ENCODE measurements at places on chromosomes 3 and 15.
A peak's percentile ranks its signal among the peaks of the same experiment; 100 is the strongest.

GRCh38 chr15:58559904-58560588, 128.3 kb downstream of the LIPC start:
- no peak for DNase-seq

DNA sequence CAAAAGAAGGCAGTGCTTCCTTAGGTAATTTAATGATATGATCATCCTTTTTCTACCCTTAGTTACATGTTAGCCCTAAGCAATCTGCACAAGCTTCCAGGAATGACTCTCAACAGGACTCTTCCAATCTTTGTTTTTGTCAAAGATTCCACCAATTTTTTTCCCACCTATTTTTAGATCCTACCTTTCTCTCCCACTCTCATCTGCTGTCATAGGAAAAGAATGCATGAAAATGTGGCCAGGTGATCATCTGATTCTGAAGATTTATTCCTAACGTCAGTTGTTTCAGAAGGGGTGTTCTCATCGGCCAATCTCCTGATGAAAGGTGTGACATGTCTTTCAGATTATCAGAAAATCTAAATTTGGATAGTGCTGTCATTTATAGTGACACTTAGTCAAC, 7.2 kb downstream of the CCDC54 start:
- DNase-seq, result no peak

DNA sequence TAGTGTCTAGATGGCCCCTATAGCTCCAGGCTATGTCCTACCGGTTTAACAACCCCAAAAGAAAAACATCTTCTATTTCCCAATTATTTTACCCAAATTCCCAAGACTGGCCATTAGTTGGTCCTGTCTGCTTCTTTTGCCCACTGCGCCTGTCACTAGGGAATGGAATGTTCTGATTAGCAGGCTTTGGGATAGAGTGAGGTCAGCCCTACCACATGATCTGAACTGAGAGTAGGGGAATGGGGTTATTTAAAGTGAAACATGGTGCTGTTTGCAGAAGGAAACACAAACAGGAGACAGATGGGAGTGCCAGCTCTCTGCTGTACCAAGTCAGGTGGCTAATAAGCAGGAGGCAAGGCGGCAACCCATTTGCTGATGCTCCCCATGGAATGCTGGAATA, 635.6 kb upstream of the CFAP20DC start:
- DNase-seq, result no peak

- DNase-seq, result no peak
Measured at GRCh38 chr15:31266712-31267111, 59.9 kb upstream of the KLF13 start.

GRCh38 chr3:65181391-65181871, 493.6 kb upstream of the ADAMTS9 start:
- no peak for DNase-seq

- peak; percentile 52 for DNase-seq
Measured at GRCh38 chr3:143119974-143120715, 574 bp downstream of the CHST2 start.

GRCh38 chr3:64891021-64891420, 203.2 kb upstream of the ADAMTS9 start:
- DNase-seq, result no peak

DNA sequence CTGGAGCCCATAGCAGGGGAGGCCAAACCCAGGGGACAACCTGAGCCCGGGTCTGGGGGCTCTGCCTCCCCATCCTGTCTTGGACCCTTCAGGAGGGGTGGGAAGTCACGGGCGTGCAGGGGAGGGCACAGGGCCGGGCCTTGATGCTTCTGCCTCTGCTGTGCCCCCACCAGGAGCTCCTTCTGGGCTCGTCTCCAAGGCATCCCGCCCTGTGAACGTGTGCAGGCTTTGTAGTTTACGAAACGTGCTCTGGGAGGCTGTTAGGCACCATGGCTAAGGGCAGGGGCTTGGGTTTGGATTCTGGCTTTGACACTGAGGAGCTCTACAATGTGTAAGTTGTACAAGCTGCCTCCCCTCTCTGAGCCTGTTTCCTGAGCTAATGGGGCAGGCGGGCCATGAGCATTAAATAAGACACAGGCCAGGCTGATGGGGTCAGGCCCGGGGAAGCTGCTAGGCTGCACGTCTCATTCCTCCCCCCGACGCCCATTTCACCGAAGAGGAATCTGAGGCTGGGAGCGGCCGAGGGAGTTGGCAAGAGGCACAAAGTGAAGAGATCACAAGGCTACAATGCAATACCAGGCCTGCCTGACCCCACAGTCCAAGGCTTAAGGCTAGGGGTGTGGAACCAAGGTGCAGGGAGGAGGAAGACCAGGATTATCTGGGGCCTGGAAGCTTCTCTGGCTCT, 19.6 kb downstream of the PLXND1 start:
- DNase-seq, result no peak

DNA sequence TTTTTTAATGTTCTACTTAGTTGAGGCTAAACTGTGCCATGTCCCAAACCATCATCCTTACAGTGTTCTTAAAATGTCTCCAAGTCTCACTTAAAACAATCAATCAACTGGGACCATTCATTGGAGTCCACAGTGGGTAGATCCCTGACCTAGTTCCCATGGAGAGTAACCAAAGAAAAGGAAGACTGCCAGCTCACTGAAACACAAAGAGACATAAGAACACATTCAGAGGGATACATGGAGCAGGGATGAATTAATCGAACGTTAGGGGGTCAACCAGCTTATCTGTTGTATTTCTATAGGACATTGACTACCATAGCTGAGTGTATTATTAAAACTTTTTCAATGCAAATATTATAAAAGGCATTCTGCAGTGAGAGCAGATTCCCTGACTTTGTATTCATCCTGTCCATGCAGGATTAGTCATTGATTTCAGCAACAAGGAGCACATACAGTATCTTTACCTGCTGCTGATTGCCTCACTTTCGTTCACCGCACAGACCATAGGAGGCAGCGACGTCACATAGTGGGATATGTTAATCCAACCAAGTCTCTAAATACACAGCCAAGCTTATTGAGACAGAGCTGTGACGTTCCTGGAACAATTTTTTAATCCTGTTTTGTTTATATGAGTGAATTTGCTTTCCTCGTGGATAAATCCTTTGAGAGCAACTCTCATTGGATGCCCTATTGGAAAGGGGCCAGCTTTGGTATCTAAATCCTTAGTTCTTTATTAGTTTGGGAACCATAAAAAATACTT, 364.9 kb upstream of the RBMS3 start:
- DNase-seq, result peak; percentile 55

DNA sequence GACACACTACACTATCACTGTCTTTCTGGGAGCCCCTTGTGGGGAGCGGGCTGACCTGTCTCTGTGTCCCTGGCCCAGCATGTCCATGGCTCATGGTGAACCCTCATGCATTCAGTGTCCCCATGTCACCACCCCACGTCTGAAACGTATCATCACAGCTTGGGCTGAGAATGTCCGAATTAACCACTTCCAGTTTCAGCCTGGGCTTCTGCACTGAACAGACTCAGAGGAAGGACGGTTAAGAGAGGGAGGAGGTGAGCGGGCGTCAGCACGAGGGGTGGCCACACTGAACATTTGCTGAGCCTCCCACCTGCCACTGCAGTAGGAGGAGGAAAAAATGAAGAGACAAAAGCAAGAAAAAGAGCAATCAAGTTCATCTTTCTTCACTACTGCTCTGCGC, 30.5 kb downstream of the ATP2B2 start:
- DNase-seq, result no peak

GRCh38 chr3:128487813-128488635, 5.0 kb downstream of the GATA2 start:
- DNase-seq, result peak; percentile 92
